Lower lobe of right lung (tissue), 2 donors: ENCODE measurements at places on chromosomes 16 and 17. TPM values are rescaled to one million over a fixed set of nuclear protein-coding genes. Genes with fewer than 3 reads are reported as not detected.
A peak's percentile ranks its signal among the peaks of the same experiment; 100 is the strongest.

DNA sequence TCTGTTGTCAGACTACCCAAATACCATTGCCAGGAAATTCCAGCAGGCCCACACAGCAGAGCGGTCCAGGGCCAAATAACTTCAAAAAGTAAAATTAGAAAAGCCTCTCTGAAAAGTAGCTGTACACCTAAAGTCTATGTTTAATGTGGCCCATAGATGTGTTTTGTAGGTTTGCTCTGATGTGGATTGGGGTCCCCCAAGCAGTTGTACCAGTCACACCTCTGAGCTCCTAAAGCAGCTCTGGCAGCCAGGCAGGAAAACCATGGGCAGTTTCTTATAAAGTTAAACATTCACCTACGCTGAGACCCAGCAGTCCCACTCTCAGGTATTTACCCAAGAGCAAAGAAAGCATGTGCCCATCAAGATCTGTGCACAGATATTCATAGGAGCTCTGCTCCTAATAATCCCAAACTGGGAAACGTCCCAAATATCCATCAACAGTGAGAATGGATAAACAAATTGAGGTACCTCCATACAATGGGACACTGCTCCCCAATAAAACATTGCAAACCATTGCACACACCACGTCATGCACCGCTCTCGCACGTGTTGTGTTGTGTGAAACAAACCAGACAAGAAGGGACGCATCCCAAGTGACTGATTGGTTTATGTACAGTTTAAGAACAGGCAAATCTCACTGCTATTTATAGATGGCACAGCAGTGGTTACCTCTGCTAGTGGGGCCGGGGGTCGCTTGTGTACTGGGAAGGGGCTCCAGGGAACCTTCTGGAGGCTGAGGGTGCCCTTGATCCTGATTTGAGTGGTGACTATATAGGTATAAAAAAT lies 15.8 kb upstream of the PRM1 start:
- no peak for DNase-seq
- no peaks in the 10 kb centered on the region for H3K27me3 ChIP-seq
- peaks cover 27% of the 10 kb centered on the region for H3K4me1 ChIP-seq
- H3K4me3 ChIP-seq, result peak overlapping the region; percentile 29
- H3K36me3 ChIP-seq, result no peaks in the 10 kb centered on the region

DNA sequence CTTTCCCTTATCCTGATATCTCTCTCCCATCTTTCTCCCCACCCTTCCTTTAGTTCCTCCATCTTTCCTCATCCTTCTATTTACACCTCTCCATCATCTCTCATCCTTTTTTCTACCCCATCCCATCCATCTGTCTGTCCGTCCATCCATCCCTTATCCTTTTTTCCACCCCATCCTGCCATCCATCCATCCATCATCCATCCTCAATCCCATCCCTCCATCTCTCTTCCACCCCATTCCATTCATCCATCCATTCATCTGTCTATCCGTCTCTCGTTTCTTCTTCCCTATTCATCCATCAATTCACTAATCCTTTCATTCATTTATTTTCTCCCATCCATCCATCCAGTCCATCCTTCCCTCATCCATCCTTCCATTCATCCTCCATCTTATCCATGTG lies 68.1 kb downstream of the ABCC6 start:
- peaks cover 41% of the 10 kb centered on the region for H3K36me3 ChIP-seq
- H3K27ac ChIP-seq, result no peak overlapping the region
- no peak for DNase-seq
- no peak overlapping the region for H3K4me3 ChIP-seq
- H3K4me1 ChIP-seq, result peaks cover 8% of the 10 kb centered on the region
- no peaks in the 10 kb centered on the region for H3K27me3 ChIP-seq

DNA sequence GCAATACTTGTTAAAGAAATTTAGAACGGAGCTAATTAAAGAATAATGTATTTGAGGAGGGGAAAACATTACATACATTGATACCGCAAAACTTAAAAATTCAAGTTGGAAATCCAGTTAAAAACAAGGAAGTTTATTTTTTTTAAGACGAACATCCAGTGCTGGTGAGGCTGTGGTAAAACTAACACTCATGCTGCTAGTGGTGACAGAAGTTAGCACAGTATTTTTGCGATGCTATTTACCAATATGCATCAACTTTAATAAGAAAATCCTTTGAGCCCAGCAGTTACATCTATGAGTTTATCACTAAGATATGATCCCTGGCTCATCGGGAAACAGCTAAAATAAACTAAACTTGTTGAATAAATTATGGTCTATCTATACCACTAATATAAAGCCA lies 31.7 kb downstream of the GSPT1 start:
- no peak overlapping the region for H3K4me3 ChIP-seq
- no peak for DNase-seq
- no peaks in the 10 kb centered on the region for H3K4me1 ChIP-seq
- no peaks in the 10 kb centered on the region for H3K27me3 ChIP-seq

DNA sequence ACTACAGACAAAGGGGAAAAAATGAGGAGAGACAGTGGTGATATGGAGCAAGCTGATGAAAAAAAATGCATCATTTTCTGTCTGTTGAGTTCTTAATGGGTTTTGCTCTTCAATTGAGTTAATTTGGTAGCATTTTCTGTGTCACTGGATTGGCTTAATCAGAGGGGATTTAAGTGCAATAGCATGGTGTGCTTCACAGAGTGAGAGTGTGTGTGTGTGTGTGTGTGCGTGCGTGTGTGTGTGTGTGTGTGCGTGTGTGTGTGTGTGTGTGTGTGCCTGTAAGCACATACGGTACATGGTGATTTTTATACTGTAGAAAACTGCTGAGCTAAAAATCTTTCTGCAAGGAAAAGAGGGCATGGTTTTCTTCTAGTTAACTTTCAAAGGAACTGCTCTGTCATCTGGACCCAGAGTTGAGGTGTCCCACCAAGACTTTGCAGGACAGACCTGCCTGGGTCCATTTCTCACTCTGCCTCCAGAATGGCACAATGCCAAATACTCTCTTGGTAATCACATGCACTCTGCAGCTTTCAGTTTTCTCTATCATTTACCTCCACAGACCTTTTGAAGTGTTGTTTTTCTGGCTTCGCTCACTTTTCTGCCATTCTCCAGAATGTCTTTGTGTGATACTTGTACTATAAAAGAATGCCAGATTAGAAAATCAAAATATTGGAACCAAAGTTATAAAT lies 952.6 kb upstream of the SOX9 start:
- no peak overlapping the region for H3K27ac ChIP-seq
- DNase-seq, result no peak
- H3K4me3 ChIP-seq, result no peak overlapping the region
- no peaks in the 10 kb centered on the region for H3K27me3 ChIP-seq
- H3K36me3 ChIP-seq, result no peaks in the 10 kb centered on the region

DNA sequence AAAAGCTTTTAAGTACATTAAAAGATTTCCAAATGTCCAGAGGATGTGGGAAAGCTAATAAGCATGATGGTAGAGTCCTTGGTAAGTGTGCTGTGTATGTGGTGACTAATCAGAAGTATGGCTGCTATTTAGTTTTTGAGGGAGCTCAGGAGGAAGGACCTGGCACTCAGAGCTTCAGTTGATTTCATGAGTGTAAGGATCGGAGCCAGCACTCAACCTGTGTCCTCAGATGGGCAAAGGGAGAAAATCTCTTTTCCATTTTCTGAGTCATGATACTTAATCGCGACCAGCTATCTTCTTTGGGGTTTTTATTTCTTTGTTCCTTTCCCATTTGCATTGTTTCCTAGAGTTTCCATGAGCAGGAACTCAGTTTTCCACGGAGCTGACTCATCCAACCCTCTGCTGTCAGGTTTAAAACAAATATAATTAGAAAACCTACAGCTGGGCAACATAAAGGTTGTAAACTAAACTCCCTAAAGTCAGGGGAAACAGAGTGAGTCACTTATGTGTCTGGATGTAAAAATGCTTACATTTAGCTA lies 125.4 kb downstream of the MAP2K6 start:
- H3K27ac ChIP-seq, result no peak overlapping the region
- H3K4me3 ChIP-seq, result no peak overlapping the region
- H3K27me3 ChIP-seq, result no peaks in the 10 kb centered on the region
- peaks cover 13% of the 10 kb centered on the region for H3K36me3 ChIP-seq
- H3K4me1 ChIP-seq, result no peaks in the 10 kb centered on the region
- DNase-seq, result no peak

DNA sequence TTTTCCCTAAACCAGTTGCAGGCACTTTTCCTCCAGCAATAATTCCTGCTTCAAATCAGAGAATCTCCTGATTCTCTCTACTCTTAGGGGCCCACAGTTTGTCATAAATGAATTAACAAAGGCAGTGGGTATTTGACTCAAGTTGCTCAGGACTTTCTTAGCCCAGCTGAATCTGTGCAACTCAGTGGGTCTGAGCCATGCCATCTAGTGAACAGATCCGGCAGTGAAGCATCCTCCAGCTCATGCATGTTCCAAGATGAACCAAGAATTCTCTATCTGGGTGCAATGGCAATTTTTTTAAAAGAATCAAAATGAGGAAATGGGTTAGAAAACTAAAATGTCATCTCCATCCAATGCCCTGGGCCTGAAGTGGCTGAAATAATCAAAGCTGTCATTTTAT lies 575.2 kb upstream of the CDH11 start:
- DNase-seq, result no peak
- H3K27me3 ChIP-seq, result no peaks in the 10 kb centered on the region
- H3K4me1 ChIP-seq, result no peaks in the 10 kb centered on the region
- H3K36me3 ChIP-seq, result no peaks in the 10 kb centered on the region
- H3K27ac ChIP-seq, result no peak overlapping the region
- H3K4me3 ChIP-seq, result no peak overlapping the region

DNA sequence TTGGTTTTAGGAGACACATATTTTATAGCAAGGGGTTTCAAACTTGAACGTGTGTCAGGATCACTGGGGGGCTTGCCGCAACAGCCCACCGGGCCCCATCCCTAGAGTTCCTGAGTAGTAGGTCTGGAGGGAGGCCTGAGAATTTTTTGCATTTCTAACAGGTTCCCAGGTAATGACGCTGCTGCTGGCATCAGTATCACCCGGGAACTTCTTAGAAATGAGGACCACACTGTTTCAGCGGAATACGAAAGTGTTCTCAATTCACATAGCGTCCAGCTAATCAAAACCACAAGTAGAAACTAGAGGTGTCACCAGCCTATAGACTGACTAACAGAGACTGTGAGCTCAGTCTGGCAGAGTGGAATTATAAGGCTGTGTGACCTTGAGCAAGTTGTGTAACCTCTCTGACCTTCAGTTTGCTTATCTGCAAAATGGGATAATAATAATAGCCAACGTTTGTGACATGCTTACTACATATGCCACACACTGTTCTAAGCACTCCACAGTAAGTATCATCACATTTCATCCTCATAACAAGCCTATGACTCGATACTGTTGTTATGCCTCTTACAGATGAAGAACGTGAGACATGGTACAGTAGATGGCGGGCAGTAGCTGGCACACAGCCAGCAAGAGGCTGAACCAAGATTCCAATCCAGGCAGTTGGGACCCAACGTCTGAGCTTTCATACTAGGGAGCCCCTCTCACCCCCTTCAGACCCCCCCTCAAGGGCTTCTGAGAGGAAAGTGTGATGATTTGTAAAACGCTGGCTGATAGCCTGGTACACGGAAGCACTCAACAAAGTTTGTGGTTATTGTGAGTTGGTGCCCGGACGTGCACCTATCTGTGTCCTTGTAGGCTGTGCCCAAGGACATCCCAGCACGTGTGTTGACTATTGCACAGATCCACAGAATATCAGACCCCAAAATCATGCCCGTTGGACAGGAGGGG lies 4.6 kb upstream of the ICAM2 start:
- no peak overlapping the region for H3K4me3 ChIP-seq
- H3K4me1 ChIP-seq, result peaks cover 28% of the 10 kb centered on the region
- DNase-seq, result no peak
- H3K36me3 ChIP-seq, result no peaks in the 10 kb centered on the region

DNA sequence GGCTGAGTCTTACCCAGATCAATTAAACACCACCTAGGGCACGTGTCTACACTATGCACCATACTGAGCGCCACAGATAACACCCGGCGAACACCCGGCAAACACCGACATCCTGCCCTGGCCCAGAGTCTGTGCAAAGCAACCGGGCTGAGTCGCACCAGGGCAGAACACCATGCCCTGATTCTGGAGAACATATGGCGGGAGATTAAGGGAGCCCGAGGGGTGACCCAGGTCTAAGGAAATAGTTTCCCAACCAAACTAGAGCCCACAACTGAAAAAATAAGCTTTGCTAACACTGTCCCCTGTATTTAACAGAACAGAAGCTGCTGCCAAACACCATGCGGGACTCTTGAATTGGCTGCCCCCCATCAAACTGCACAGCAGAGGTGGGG lies 22.1 kb downstream of the MYO18A start:
- no peak overlapping the region for H3K4me3 ChIP-seq
- H3K27me3 ChIP-seq, result no peaks in the 10 kb centered on the region
- H3K27ac ChIP-seq, result peak overlapping the region; percentile 69
- H3K4me1 ChIP-seq, result peaks cover 80% of the 10 kb centered on the region

- peaks cover 100% of the 10 kb centered on the region for H3K36me3 ChIP-seq
- H3K27ac ChIP-seq, result no peak overlapping the region
- H3K4me3 ChIP-seq, result no peak overlapping the region
- no peaks in the 10 kb centered on the region for H3K4me1 ChIP-seq
- no peak for DNase-seq
- H3K27me3 ChIP-seq, result no peaks in the 10 kb centered on the region
Observed at GRCh38 chr17:4045487-4045886, 81.2 kb upstream of the ATP2A3 start.

GRCh38 chr17:27621536-27621935 lies 9.5 kb upstream of the LGALS9 start:
- no peak overlapping the region for H3K27ac ChIP-seq
- H3K4me1 ChIP-seq, result no peaks in the 10 kb centered on the region
- H3K27me3 ChIP-seq, result no peaks in the 10 kb centered on the region

- peaks cover 65% of the 10 kb centered on the region for H3K4me1 ChIP-seq
- H3K27ac ChIP-seq, result peak overlapping the region; percentile 10
- H3K4me3 ChIP-seq, result no peak overlapping the region
- no peaks in the 10 kb centered on the region for H3K27me3 ChIP-seq
- no peak for DNase-seq
- H3K36me3 ChIP-seq, result peaks cover 41% of the 10 kb centered on the region
Observed at GRCh38 chr17:76562734-76563148, 22.9 kb downstream of the PRCD start.

Gene LGALS9B
- not detected for total RNA-seq

Gene BICDL2
- total RNA-seq, result 19.5 TPM

Gene CCL17
- 2.8 TPM for total RNA-seq

Gene KRTAP2-3
- not detected for total RNA-seq

Gene IGSF6
- total RNA-seq, result 103 TPM

Gene TEX19
- total RNA-seq, result not detected
